ENCODE measurements at places on chromosomes 12 and 14.
A peak's percentile ranks its signal among the peaks of the same experiment; 100 is the strongest.

- no peak for DNase-seq
Measured at GRCh38 chr14:23441076-23441475, 5.6 kb upstream of the MYH7 start.

DNA sequence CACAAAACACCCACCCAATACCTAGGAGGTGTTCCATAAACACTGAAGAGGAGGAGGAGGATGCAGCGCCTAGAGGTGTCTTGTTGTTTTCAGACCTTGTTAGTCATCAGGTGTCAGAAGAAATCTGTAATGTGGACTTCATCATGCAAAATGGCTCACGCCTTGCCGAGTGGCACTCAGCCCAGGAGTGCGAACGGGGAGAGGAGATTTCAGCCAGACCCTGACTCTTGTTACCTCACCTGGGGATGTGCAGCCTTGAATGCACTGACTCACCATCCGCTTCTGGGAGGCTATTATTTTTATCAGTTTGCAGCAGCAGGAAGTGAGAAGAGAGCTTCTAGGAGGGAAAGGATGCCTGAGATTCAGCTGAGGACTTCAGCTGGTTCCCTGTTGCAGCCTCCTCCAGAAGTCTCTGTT, 48.2 kb upstream of the PLXNC1 start:
- no peak for DNase-seq

DNA sequence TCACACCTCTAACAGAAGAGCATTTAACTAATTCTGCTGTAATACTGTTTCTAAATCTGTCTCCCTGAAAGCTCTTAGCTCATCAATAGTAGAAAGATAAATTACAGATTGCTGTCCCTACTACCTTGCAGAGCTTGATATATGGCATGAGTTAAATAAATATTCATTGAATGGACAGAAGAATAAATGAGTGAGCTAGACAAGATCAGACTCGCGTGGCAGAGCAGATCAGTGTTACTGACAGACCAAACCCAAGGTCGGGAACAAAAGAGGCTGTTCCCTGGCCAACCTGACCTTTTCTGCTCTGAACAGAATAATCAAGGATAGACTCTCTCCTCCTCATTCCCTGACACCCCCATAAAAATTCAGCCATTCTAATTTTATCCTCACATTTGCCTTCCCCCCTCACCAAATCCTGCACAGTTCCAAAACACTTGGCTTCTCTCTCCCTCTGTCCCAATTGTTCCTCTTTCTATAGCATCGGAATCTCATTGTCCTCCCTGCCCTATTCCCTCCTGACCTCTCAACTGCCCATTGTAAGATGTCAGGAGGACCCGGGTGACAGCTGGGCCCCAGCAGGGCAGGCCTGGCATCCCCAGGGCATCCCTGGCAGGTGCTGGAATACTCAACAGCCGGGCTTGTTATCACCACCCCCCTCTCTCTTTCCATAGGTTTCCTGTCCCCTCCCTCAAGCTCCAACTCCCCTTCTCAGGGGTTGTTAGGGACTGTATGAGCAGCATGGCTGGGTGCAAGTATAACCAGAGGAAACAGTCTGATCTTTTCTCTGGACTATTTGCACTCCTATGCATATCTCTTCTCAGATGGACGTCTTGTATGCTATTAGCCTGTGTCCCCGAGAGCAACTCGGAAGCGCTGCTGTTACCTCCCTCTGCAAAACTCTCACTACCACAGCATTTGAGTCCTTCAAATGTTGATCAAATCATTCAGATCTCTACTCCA, 19.9 kb downstream of the NEUROD4 start:
- DNase-seq = no peak

GRCh38 chr14:76686646-76687045, 74.6 kb upstream of the VASH1 start:
- DNase-seq = no peak

GRCh38 chr14:22997676-22998323, 12.1 kb downstream of the C14orf93 start:
- no peak for DNase-seq

DNA sequence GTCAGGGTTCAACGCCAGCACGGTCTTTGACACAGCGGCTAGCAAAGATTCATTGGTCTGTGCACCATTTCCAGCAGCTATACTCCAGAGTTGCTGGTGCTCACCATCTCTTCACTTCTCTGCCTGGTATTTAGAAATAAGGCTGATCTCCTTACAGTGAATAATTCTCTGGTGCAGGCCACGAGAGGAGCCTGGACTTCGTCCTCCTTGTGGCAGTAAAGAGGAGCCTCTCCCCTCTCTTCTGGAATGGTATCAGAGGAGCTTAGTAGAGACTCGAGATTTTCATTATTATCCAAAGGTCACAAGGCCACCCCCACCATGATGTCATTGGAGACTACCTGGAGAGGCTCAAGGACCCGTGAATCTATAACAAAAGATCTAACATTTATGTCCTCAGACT, 30.8 kb upstream of the BCL2L14 start:
- no peak for DNase-seq

DNA sequence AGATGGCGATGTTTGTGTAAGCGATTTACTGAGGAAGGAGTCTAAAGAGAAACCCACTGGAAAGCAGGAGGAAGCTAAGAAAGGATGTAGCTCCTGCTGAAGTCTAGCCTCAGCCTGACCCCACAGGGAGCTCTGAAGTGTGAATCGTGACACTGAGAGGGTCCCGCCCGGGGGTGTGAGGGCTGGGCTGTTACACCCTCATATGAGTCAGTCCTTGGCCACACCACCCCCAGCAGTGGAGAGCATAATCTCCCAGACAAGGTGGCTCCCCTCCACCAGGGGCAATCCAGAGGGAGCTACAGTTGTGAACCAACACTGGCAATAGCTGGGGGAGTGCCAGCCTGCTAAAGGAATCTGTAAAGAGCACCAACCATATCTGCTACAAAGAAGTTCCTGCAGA, 31.5 kb downstream of the SVOP start:
- DNase-seq = no peak

- no peak for DNase-seq
Measured at GRCh38 chr12:13189264-13189663, 7.3 kb upstream of the EMP1 start.

DNA sequence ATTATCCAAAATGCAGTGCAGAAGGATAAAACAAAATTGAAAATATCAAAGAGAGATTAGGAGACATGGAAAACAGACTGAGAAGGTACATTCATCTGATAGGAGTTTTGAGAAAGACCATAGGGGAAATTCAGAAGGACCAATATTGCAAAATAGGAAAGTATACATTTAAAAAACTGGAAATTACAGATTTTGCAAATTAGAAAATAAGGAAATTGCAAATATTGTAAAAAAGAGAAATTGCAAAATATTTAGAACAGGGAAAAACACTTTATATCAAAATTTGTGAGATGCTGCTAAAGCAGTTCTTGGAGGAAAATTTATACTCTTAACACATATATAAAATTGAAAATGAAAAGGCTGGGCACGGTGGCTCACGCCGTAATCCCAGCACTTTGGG, 192.5 kb downstream of the FBXL14 start:
- no peak for DNase-seq

- DNase-seq = no peak
Measured at GRCh38 chr12:51823875-51824565, 24.5 kb downstream of the FIGNL2 start.

GRCh38 chr12:67426067-67426466, 156.9 kb downstream of the CAND1 start:
- DNase-seq = no peak

DNA sequence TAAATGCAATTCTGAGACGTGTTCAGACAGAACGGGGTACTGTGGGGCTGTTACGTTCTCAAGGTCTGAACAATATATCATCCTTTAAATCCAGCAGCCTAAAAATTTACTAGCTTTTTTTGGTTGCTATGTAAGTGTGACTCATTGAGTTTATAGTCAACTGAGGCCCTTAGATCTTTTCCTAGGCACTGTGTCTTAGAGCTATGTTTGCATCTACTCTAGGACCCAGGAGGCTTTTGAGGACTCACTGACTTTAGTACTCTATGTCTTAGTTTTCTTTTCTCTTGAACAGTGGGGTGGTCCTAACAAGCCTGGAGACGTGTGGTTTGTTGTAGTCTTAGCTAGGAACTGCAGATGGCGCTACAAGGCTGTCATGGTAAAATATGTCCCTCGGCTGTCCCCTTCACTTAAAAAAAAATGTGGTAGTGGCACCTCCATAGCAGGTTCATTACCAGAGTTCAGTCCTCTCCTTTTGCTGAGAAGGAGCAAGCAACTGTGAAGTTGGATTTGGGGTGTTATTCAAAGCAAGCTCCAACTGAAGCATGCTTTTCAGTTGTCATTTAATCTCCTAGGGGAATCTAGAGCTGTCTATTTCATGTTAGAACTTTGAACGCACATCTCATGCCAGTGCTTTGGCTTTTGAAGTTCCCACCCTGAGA, 8.7 kb upstream of the SPATS2 start:
- peak; percentile 44 for DNase-seq

- DNase-seq = no peak
Measured at GRCh38 chr12:13454991-13455777, 258.7 kb downstream of the EMP1 start.

DNA sequence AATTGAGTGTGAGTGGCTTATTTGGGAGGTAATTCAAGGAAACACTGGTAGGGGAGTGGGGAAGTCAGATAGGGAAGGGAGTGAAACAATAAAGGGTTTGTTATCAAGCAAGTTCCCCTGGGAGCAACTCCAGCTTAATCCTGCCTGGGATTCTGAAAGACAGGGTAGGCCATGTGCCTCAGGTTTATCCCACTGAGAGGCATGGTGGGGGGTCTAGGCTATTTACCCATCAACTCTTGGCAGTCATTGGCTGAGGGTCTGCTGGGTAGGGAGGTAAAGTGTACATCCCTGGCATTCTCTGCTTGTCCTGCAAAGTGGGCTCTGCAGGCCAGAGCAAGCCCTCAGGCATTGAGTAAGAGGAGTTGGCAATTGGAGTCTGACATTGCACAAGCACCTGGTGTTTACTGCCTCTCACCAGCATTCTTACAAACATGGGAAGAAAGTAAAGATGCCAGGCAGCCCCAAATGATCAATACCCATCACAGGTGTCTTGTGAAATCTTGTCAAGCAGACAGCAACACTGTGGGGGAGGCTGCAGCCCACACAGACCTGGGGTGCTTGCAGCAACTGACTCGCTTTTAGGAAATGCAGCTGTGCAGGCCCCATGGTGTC, 169.3 kb downstream of the KTN1 start:
- no peak for DNase-seq

DNA sequence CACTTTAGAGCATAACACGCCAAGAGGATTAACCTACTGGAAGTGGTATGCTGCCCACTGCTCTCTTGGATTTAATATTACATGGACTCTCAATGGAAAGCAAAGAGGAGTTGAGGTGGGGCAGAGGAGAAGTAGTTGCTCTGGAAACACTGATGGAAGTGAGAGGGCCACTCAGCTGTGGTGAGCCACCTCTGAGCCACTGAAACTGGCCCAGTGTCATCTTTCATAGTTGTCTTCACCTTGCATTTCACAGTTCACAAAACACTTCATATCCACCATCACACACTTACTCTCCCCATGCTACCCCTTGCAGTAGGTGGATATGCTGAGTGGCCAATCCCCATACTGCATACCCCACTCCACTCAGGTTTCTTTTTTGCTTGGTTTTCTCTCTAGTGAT, 12.2 kb upstream of the PCED1B start:
- no peak for DNase-seq

GRCh38 chr14:102872020-102872419, 50.4 kb upstream of the AMN start:
- DNase-seq = no peak

DNA sequence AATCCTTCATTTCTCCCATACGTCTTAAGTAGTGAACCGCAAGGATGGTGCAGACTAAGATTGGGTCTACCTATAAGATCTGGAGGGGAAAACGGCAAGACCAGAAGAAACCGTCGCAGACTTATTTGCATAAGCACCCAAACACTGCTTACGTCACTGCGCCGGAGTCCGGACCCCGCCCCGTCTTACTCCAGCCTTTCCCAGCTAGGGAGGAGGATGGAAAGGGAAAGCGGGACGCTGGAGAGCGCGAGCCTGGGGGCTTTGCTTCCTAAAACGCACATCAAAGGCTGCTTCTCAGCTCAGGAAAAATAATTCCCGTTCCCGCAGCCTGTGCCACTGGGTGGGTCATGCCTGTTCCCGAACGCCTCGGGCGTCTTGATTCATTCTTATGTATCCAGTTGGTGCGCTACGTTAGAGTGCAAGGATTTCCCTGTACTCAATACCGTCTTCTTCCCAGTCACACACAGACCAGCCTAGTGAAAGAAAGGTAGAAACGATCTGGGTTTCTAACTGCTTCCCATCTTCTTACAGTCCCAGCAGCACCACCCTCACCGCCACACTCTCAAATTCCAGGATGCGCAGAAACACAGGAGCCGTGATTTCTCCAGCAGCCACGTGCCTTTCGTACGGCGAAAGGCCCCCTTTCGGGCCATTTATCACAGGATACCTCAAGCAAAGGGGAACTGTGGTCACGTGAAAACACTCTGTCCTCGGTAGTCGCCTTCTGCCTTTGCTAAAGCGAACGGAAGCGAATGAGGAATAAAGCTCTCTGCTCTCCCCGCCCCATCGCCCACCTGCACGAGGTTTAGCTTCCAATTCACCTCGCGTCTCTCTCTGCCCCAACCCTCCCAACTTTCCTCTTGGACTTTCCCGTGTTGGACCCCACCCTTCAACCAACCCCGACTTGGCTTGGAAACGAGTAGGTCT, 1.1 kb downstream of the SLC6A15 start:
- DNase-seq = no peak

DNA sequence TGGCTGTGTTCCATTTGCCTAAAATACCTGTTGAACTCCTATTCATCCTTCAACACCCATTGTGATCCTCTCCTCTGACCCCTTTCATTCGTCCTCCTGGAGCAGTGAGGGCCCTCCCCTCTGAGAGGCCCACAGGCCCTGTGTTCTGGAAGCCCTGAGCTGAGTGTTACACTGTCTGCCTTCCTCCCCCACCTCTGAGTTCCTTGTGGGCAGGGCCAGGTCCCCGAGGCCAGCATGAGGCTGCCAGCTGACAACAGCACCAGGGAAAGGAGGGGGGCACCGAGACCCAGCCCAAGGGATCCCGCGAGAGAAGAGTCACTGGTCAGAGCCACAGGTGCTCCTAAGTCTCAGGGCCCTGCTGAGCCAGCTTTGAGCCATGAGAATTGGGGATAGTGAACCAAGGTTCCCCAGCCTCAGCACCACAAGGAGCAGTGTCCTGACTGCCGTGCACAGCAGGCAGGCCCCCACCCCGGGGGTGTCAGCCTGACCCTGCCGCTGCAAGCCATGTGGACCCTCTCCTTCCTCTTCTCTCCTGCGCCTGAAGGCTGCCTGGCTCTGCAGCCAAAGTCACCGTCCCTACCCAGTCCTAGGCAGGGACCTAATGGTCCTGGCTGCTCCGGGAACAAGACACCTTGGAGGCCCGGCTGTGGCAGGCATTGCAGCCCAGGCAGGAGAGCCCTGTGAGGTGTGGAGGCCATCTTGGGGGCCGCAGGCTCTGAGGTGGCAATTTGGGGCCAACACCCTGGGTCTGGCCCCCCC, 52.5 kb downstream of the BEGAIN start:
- DNase-seq = no peak

- DNase-seq = no peak
Measured at GRCh38 chr14:76777721-76778120, 16.5 kb downstream of the VASH1 start.

- DNase-seq = no peak
Measured at GRCh38 chr12:73136386-73136785, 864.2 kb downstream of the TRHDE start.

- DNase-seq = no peak
Measured at GRCh38 chr12:113190761-113191160, 5.2 kb downstream of the RITA1 start.

GRCh38 chr14:52220924-52221811, 46.3 kb upstream of the PTGDR start:
- DNase-seq = no peak

GRCh38 chr12:52641468-52641867, 10.5 kb downstream of the KRT2 start:
- no peak for DNase-seq

GRCh38 chr12:70664465-70664881, 27.2 kb upstream of the PTPRB start:
- no peak for DNase-seq

Measured in activated T-cell treated with anti-CD3 and anti-CD28 coated beads for 24 hours (primary cell).